ENCODE measurements at places on chromosomes 5 and 9. TPM values are rescaled to one million over a fixed set of nuclear protein-coding genes. Genes with fewer than 3 reads are reported as not detected.

- no peak for DNase-seq
These were observed 7.8 kb downstream of the ALAD start for GRCh38 chr9:113393281-113393680.

GRCh38 chr5:105922574-105922973 is 1748.2 kb downstream of the EFNA5 start:
- no peak for DNase-seq

GRCh38 chr9:90301277-90301653 is 341.4 kb downstream of the DIRAS2 start:
- DNase-seq = peak; percentile 62

The STKLD1 gene
- total RNA-seq = 1.3 TPM

GRCh38 chr5:73892218-73892617 is 266.2 kb downstream of the ARHGEF28 start:
- DNase-seq = no peak

The FAM153A gene
- total RNA-seq = not detected

DNA sequence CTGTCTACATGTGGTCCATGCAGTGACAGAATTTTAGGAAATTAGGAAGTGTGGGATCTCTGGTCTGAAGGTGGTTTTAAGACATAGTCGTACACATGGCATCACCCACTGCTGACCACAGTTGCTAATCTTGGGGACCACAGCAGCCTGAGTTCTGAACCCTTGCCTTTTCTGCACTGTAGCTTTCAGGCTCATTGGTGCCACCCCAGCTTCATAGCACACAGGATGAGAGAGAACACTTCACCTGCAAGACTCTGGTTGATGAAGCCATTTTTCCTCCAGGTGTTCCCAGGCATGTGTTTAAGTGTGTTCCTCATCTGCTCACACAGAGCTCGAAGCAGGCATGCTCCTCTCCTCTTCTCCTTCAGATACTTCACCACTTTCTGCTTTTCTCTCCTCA is 68.2 kb upstream of the S1PR3 start:
- DNase-seq = no peak

- peak; percentile 54 for DNase-seq
These were observed 9.0 kb upstream of the ZSWIM6 start for GRCh38 chr5:61322738-61323725.

GRCh38 chr9:127682351-127683136 is 24.2 kb upstream of the CFAP157 start:
- DNase-seq = peak; percentile 41

The RNF208 gene
- total RNA-seq = 2.5 TPM

DNA sequence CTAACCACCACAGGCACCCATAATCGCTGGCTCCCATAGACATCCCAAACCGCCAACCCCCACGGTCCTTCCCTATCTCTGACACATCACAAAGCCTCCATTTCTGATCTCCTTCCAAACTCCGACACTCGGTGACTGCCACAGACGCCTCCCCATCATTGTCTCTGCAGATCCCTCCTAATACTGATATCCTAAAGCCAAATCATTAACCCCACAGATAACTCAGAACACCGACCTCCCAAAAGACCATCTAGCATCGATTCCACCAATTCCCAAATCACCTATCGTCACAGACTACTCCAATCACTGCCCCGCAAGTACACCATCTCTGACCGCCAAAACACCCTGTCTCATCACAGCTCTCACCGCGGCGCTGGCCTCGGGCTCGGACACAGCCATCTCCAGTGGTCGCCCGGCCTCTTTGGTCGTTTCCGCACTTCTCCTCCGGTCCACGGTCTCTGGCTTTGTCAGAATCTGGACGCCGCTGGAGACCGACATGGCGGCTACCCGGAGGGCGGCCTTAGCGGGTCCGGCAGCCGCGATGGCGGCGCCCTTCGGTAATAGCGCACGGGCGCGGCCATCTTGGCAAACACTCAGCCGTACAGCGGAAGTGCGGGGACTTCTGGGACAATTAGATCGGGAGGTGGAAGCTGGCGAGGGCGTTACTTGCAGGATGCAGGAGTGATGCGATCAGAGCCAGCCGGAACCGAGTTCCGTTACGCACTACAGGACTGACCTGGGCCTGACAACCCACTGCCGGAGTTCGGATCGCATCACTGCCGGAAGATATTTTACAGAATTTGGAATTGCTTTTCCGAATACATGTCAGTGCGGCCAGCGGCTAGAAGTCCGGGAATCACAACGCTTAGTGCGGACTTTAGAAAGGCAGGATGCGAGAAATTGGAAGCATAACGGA is at the start of gene ZFP37:
Gene ZFP37, minus strand, starts transcription at position 534 of the 916 bp plus-strand sequence. Its CDS starts 36 bp downstream, at position 498.
- peak; percentile 90 for DNase-seq

The OTP gene
- total RNA-seq = not detected

- DNase-seq = peak; percentile 16
These were observed 39.2 kb upstream of the ELOVL7 start for GRCh38 chr5:60883229-60883628.

- no peak for DNase-seq
These were observed 289.5 kb upstream of the IL12B start for GRCh38 chr5:159619826-159620225.

DNA sequence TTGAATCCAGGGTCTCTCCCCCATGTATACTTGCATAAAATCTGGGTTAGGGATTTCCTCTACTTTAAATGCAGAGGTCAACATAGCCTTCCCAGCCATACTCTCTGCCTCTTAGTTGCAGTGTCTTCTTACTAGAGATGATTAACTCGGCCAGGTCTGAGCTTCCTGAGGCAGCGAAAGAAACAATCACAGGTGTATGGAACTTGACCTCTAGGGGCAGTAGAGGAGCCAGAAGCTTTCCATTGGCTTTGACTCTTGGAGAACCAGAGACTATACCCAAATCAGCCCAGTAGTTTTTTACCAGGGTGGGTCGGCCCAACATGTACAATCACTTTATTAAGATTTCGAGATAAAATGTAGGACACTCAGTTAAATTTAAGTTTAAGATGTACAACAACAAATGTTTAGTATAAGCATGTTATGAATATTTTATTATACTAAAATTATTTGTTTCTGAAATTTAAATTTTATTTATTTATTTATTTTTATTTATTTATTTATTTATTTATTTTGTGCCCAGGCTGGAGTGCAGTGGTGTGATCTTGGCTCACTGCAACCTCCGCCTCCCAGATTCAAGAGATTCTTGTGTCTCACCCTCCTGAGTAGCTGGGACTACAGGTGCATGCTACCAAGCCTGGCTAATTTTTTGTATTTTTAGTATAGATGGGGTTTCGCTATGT is 48.0 kb upstream of the DMRT3 start:
- peak; percentile 39 for DNase-seq

GRCh38 chr9:99416007-99416406 is 193.9 kb downstream of the SEC61B start:
- no peak for DNase-seq

The NEUROG1 gene
- not detected for total RNA-seq

GRCh38 chr9:122619996-122620395 is 5.5 kb downstream of the OR1Q1 start:
- no peak for DNase-seq

DNA sequence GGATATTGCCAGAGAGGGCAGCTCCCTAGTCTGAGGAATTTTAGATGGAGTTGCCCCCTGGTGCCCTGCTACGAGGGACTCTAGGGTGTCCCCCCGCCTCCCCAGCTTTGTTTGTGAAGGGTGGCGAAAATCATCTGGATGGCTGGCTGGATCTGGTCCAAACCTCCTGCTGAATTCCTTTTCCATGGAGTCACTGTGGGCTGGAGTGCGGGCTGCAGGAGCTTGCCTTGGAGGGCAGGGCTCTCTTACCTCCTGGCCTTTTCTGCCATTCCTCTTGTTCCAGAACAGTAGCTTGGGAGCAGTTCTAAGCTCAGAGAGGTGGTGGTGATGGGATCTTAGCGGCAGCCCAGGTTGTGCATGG is 2.1 kb downstream of the SYNPO start:
- DNase-seq = peak; percentile 97

All from MCF 10A (cell line).